ENCODE measurements at places on chromosomes 12 and 14.

- DNase-seq = no peak
These were observed 64.8 kb downstream of the PPP2R5C start for GRCh38 chr14:101826351-101826750.

DNA sequence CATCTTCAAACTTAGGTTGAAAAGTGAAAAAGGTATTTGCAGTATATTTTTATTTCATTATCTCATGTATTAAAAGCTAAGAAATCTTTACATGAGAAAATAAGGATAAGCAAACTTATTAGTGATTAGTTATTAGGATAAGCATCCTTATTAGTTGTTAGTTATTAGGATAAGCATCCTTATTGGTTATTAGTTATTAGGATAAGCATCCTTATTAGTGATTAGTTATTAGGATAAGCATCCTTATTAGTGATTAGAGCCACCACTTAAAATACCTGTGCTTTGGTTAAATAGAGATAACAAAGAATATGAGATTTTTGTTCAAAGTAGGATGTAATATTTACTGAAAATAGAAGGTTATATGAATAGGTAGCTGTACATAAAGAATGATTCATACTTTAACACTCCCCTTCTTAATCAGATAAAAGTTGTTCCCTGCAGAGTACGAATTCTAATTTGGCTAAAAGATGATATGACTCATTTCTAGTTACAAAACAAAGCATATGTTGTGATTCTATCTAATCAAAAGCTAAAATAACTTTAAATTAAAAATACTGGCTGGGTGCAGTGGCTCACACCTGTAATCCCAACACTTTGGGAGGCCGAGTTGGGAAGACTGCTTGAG lies 56.4 kb downstream of the KDM5A start:
- no peak for DNase-seq

- DNase-seq = no peak
These were observed 2.6 kb downstream of the MLXIP start for GRCh38 chr12:122081083-122081696.

- DNase-seq = no peak
These were observed 44.8 kb upstream of the PTHLH start for GRCh38 chr12:28017126-28017872.

GRCh38 chr14:83632375-83632774 lies 1897.6 kb upstream of the FLRT2 start:
- no peak for DNase-seq

- DNase-seq = no peak
These were observed 6.5 kb upstream of the VTI1B start for GRCh38 chr14:67680941-67681340.

DNA sequence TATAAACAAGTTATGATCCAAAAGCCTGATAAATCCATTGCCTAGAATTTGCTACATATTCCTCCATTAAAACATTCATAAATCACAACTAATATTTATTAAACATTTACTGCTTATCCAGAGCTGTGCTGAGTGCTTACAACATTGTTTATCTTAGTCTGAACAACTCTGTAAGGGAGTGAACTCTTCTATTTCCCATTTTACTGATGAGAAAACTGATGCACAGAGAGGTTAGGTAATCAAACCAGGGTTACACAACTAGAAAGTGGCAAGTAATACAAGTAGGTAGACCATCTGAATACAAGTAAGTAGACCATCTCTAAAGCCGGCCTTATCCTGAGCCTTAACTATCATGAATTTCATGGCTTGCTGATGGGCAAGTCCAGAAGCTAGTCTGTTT lies 39.5 kb downstream of the WASHC3 start:
- DNase-seq = no peak

DNA sequence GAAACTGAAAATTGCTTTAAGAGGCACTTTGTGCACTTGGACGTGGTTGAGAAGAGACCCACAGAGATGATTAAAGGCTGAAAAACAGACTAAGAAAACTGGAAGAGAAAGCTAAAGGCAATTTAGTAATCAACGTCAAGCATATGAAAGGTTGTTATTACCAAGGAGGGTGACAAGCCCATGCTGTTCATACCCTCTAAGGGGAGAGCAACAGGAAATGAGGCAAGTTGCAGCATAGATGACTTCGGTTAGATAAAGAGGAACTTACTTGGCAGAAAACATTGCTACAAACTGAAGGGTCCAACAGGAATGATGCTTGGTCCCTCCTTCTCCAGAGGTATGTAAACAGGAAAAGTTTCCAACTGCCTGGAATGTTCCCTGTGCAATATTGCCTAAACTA lies 107.8 kb downstream of the DUSP6 start:
- DNase-seq = no peak

DNA sequence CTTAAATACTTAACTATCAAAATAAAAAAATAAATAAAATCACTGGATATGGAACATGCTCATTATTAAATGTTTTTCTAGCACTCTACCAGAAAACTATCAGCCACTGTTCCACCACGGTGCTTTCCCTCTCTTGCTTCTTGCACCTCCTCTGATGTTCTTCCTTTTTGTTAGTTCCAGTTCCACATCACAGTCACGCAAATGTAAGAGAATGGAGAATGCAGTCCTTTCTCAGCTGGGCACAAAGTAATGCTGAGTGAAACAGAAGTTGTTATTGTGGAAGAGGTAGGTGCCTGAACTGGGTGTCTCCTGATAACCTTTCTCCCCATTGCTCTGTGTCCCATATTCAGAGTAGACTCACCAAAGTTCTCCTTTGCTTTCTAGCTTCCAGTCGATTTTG lies 1116.9 kb upstream of the TMEM132C start:
- no peak for DNase-seq

GRCh38 chr12:76680940-76681339 lies 83.0 kb upstream of the ZDHHC17 start:
- DNase-seq = no peak

DNA sequence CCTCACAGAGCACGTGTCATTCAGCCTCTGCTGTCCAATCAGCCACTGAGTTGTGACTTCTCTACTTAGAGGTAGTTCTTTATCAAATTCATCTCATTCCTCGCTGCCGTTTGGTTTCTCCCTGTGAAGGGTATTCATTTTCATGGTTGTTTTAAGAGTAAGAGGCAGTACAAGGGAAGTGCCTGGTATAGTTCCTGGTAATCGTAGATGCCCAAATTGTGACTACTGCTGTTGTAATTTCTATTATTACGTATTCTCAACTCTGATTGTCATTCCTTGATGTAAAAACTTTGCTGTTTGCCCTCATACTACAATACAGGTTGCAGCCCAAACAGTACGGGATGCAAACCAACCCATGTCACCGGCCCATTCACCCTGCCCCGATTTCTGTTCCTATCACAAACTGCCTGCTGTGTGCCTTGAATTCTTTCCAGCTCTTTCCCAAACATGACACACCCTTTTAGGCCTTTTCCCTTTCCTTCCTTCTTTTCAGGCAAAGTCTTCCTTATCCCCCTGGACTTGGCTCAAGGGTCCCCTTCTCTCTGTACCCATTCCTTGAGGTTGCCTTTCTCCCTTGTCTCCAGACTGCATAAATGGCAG lies 93.0 kb downstream of the SLC25A47 start:
- DNase-seq = no peak

- no peak for DNase-seq
These were observed 27.4 kb upstream of the TSPAN9 start for GRCh38 chr12:3049611-3050249.

DNA sequence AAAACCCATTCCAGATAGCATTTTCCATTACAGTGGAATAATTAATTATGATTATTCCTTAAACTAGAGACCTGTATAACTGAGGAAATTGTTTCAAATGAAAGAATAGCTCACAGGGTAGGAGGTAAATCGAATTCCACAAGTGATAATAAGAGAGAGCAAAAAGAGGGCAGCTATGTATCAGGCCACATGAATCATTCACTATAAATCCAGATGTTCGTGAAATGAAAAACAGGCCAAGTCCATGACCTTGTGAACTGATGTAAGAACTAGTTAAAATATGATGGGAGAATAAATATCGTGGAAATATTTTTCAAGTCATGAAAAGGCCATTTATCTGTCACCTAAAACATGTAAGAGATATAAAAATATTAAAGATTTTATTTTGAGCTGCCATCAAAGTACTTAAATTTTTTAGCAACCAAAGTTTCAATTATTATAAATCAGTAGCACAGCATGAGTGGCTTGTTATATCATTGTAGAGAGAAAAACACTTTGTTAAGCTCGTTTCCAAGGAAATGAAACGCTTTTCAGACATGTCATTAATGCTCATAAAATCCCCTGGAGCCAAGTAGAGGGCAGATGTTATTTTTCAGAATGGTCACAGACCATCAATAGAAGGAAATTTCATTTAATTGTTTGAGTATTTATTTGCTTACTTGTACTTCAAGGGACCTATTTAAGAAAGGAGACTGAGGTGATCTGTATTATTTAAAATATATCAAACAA lies 120.6 kb upstream of the CDKN3 start:
- DNase-seq = no peak

GRCh38 chr14:64234877-64235651 lies 59.1 kb downstream of the ESR2 start:
- DNase-seq = no peak

DNA sequence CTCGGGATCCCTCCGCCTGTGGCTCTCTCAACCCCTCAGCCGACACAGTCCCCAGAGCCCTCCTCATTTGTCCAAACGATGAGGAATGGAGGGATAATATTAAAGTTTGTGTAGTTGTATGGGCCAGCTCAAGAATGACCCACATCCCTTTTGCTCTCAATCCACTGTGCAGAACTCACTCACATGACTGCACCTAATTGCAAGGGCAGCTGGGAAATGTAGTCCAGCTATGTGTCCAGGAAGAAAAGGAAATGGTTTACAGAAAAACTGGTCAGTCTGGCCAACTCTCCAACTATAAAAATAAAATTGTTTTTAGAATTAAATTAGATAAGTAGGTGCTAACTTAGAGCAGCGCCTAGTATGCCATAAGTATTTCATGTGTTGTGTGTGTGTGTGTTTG lies 66.6 kb downstream of the GALNT8 start:
- DNase-seq = no peak

DNA sequence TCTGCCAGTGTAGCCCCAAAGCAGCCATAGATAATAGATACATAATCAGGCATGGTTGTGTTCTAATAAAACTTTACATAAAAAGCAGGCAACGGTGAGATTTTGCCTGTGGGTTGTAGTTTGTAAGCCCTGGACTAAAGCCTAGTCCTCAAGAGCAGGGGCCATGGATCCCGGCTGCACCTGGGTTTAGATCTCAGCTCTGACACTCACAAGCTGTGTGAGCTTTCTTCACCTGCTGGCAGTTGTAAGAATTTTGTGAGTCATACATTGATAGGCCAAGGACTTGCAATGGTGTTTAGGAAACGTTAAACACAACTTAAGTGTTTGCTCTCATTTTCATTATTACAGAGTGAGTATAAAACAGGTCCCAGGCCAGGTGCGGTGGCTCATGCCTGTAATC lies 395.8 kb upstream of the TBX3 start:
- DNase-seq = no peak

GRCh38 chr12:112967858-112968257 lies 10.5 kb upstream of the OAS2 start:
- DNase-seq = no peak

GRCh38 chr14:79050787-79051727 lies 880.9 kb downstream of the NRXN3 start:
- DNase-seq = no peak

DNA sequence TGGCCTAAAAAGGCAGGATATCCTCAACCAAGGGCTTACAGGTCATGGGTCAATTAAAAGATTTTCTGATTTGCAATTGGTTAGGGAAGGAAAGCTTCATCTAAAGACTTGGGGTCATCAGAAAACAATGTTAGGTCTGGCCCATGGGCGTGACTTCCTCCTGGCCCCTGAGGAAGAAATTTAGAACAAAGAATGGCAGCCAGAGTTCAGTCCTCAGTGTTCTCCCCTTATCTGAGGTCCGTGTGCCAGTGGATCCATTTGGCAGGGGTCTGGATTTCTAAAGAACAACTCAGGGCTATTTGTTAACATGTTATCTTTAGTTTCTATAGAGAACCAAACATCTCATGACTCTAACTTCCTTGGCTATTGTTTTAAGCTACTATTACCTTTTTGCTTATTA lies 27.8 kb upstream of the NFYB start:
- DNase-seq = no peak

- no peak for DNase-seq
These were observed 90.6 kb upstream of the PWP1 start for GRCh38 chr12:107594995-107595394.

DNA sequence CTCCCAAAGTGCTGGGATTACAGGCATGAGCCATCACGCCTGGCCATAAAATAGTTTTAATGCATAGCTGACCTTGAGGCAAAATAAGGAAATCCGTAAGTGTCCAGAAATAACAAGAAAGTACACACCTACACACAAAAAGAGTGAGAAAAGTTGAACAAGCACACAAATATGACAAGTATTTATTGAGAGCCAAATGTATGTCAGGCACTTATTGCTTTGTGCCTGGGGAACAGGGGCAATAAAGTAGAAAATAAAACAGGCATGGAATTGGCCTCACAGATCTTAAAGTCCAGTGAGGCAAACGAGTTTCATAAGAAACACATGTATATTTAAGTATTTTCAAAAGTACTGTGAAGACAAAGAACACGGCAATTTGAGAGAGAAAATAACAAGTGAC lies 103.7 kb downstream of the ERGIC2 start:
- no peak for DNase-seq

- peak; percentile 89 for DNase-seq
These were observed 87.2 kb downstream of the NINJ2 start for GRCh38 chr12:575948-576614.

DNA sequence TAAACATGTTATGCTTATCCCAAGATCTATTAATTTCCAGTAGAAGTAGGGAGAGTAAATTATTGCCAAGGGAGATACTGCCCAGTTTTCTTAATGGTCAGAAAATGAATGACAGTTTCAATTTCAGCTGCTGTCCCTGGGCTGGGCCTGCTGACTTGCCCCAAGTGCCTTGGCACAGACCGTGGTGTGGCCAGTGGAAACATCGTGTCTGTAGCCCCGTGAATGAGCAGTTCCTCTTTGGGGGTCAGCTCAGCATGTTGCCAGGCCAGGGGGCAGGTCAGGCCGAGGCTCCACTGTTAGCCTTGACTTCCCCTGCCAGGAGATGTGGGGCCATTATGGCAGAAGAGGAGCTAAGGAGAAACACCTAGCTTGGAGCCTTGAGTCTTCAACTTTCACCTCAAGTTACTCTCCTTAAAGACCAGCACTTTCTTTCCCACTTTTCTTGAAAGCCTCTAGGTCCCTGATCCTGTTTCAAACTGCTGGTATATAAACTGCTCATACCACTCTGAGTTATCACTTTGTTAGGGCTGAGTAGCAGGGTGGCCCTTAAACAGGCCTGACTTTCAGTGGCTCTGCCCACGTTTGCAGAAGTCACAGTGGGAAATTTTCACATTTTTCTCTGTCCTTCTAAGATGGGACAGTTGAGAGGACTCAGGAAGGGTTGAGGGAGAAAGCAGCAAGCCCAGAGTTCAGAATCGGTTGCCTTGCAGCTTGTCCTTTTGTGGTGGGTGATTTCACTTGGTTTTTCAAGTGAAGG lies 73.2 kb downstream of the SUSD6 start:
- DNase-seq = no peak

GRCh38 chr12:91053951-91054715 lies 3.7 kb downstream of the KERA start:
- no peak for DNase-seq
